ENCODE measurements at places on chromosomes 2 and 18.

- no peak for DNase-seq
Observed at GRCh38 chr18:62566199-62566598, 43.4 kb downstream of the ZCCHC2 start.

DNA sequence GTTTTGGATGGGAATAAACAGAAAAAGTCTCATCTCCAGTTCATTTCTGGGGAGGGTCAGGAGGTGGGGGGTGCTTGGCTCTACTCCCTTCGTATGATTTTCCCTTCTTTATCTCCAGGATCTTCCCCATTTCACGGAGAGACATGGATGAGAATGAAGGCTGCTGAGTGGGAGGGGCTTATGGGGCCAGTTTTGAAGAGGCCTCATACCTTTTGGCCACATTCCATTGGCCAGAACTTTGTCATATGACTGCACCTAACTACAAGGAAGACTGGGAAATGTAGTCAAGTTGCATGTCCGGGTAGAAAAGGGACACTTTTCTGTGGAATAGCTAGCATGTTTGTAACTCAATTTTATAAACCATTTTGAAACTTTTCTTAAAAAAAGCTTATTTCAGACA lies 117.6 kb downstream of the NEDD4L start:
- DNase-seq: no peak

DNA sequence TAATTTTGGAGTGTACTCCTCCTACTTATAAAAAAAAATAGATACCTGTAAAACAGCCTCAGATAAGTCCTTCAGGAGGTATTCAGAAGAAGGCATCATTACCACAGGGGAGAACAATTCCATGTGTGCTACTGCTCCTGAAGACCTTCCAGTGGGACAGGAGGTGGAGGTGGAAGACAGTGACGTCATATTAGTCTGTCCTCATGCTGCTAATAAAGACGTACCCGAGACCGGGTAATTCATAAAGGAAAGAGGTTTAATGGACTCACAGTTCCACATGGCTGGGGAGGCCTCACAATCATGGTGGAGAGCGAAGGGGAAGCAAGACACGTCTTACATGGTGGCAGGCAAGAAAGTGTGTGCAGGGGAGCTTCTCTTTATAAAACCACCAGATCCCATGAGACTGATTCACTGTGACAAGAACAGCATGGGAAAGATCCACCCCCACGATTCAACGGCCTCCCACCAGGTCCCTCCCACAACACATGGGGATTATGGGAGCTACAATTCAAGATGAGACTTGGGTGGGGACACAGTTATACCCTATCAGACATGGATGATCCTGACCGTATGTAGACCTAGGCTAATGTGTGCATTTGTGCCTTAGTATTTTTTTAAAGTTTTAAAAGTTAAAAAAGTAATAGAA lies 98.4 kb downstream of the NDUFA10 start:
- DNase-seq: no peak

DNA sequence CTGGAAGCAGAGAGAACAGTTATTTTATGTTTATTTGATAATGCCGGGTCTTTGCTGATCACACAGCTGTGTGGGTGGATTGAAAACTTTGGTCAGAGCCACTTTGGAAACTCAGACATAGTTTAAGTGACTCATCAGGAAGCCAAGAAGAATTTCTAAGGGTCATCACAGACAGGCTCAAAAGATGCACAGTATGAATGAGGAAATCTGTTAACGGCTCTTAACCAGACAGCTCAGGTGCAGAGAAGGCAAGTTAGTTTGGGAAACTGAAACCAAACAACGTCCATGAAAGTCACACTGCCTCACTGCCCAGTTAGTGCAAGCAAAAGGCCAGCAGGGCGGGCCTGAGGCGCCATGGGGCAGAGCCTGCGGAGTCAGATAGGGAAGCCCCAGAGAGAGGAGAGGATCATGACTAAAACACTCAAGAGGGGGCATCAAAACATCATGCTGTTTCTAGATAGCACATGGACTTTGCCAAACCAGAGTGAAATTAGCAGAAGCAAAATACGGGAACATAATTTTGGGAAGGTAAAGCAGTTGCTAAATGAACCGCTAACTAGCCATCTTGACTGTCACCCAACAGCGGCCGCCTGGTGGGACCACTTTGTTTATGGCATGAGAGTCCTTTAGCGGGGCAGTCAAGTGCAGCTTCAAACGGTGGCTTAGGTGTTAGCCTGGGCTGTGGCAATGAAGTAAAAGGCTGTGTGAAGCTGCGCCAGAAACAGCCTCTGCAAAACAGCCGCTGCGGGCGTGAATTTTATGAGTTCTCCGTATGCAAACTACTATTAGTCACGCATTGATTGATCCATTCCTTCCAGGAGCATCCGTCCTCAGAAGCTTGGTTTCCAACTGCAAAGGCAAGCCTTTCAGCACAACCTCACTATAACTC lies 101.2 kb downstream of the KCTD18 start:
- DNase-seq: peak; percentile 85

GRCh38 chr18:38023871-38024270 lies 458.3 kb upstream of the CELF4 start:
- DNase-seq: peak; percentile 23

DNA sequence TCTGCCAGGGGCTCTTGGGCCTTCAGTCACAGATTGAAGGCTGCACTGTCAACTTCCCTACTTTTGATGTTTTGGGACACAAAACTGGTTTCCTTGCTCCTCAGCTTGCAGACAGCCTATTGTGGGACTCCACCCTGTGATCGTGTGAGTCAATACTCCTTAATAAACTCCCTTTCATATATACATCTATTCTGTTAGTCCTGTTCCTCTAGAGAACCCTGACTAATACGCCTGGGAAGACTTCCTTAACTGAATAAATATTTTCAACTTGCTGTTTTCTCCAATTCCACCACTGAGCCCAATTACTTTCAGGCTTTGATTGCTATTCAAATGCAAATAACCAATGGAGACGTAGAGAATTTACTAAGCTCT lies 61.4 kb upstream of the CCDC195 start:
- DNase-seq: no peak

Measured in kidney epithelial cell (primary cell).